ENCODE measurements at places on chromosomes 5 and 9.

- DNase-seq = no peak
These were observed 218.8 kb upstream of the WWC1 start for GRCh38 chr5:168072665-168073064.

DNA sequence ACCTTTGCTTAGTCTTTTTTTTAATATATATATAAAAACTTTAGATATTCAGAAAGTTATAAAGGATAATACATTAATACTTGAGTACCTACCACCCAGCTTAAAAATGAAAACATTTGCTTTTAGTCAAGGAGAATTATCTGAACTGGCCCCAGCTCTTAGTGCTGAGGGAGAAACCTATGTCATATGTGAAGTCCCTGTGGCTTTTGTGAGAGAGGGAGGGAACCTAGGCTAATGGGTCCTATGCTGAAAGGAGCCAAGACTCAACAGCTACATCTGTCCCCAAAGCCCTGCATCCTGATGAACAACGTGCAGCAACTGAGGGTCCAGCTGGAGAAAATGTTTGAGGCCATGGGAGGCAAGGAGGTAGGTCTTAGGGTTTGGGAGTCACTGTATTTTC lies 92.0 kb upstream of the RUSC2 start:
- no peak for DNase-seq

DNA sequence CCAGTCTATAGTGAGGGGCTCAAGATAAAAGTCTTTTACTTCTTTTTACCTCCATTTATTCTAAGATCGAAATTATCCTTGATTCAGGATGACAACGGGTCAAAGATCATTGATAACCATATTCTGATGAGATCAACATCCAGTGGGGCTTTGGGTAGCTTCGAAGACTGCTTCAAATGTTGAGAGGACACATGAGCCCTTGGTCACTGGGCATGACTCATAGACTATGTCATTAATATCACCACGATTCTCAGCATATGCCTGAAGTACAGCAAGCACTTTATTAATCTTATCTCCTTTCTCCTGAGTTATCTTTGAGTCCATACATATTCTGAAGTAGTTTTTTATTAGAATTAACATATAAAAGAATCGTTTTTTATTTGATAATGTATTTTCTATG lies 117.1 kb upstream of the DAB2 start:
- DNase-seq = no peak

GRCh38 chr5:146340260-146341081 lies 1.8 kb downstream of the POU4F3 start:
- DNase-seq = peak; percentile 54

GRCh38 chr9:137521405-137521985 lies 28.7 kb downstream of the PNPLA7 start:
- no peak for DNase-seq

- DNase-seq = no peak
These were observed 47.8 kb downstream of the ERGIC1 start for GRCh38 chr5:172881691-172882370.

GRCh38 chr5:150146862-150147601 lies 8.6 kb downstream of the PDGFRB start:
- DNase-seq = no peak

DNA sequence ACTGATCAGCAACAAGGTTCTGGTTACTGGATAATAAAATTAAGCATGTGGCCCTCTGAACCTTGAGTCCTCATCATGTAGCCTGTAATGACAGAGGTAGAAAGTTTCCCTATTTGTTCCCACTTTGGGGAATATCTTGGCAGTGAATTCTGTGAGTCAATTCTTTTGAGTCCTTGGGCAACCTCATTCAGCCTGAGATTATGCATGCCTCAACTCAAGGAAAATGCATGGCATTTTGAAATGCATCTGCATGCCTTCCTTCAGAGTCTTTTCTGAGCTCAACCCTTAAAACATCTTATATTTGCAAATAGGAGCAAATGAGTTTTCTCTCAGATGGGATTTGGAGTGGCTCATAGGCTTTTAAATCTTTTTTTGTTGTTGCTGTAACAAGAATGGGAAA lies 218.1 kb upstream of the CD180 start:
- DNase-seq = no peak

DNA sequence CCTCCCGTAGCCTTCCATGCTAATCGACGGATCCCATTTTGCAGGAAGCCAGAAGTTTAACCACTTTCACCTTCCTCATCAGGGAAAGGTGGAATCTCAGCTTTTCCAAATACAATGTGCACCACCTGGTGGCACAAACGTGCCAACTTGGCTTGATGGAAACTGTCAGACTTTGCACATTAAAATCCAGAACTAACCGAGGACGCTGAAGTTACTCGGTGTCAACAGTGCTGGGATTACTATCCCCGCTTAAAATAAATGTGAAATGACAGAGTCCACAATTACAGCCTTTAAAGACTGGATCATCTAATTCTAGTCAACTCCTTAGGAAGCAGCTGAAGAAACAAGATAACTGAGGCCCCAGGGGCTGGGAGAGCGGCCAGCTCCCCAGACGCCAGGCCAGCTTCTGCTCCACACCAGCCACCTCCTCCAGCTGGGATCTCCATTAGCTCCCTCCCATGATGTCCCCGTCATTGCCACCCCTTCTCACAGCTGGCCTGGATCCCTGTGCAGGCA lies 50.1 kb upstream of the RETREG1 start:
- no peak for DNase-seq

- DNase-seq = no peak
These were observed 70.6 kb downstream of the HMCN2 start for GRCh38 chr9:130336027-130336610.

DNA sequence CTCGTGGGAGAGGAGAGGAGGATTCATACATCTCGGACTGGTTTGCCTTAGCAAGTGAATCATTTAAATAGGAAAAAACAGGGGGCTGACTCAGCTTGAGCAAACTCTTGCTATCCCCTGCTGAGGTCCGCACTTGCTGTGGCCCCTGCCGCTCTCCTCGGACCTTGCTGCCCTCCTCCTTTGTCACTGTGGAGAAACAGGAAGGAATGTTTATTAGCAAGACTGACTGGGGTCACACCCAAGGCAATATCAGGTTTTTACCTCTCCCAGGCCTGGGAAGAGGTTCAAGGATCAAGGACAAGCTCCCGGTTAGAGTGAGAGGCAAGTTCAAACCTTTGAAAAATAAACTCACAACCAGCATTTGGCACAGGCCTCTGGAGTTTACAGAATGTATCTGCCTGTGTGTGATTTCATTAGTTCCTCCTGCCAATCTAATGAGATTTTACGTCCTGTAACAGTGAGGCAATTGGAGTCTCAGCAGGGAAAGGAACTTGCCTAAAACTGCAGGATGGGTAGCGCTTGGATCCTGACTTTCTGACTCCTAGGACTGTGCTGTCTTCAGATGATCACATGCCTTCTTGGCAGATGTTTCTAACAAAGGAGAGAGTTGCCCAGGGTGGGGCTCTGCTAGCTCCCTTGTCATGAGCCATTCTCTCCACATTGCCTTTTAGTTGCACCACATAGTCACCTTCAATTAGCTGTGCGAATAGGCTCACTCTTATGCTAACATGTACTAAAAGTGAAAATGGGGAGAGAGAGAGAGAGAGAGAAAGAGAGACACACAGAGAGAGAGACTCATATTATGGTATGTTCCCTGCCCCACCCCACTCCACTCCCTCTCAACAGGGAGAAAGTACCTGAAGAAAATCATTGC lies 108.6 kb upstream of the CDKN2B start:
- DNase-seq = no peak

DNA sequence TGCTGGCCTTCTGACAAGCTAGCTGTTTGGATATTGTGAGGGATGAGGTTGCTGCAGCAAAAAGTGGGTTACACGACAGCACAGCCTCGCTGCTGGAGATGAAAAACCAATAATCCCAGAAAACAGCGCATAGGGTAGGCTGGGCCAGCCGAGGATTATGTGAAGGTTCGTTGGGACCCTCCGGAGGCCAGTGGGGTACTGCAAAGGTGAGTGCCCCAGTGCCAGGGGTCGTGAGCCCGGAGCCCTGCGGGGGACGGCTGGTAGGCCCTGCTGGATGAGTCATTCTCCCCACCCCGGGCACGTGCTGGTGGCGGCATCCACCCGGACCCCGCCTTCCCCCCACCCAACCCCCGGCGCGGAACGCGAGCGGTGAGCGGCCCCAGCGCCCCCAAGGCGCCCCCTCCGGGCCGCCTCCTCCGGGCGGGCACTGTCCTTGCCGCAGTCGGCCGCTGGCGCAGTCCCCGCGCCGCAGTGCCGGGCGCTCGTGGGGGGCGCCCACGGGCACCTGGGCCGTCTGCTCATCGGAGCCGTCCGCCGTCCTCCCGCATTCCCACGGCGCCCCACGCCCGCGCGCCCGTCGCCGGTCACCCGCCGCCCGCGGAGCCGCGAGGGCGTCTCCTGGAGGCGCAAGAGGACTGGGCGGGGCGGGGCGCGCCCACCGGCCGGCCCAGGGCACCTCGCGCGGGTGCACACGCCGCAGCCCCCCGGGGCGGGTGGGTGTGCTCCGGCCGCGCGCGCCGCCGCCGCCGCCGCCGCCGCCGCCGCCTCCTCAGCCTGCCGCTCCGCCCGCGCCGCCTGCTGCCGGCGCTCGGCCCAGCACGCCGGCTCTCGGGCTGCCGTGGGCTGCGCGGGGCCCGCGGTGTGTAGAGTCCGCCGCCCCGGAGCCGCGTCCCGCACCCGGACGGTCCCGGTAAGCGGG lies at the start of gene PHF24:
PHF24 (plus strand) TSS at position 794 of the 919 bp plus-strand sequence. CDS start 13,014 bp downstream, outside the sequence.
- DNase-seq = no peak

DNA sequence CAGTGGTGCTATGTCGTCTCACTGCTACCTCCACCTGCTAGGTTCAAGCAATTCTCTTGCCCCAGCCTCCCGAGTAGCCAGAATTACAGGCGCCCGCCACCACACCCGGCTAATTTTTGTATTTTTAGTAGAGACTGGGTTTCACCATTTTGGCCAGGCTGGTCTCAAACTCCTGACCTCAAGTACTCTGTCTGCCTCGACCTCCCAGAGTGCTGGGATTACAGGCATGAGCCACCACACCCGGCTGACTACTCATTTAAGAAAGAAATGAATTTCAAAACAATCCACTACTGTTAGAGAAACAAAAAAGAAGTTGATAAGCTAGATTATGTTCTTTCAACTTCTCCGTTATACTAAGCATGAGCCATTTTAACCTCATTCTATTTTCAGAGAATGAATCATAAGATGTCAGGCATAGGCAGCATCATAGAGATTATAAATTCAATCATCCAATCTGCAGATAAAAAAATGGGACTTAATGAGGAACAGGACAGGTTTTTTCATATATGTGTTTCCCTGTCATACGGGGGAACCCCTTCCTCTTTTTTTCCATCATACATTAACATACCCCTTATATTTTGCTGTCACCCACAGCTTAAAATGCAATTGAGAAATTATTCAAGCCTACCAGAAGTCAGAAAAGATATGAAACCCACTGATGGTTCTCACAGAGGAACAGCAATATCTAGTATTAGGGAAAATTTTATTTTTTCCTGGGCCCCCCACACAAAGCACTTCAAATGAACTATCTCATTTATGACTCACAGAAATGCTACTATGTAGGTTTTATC lies 26.5 kb upstream of the ADRB2 start:
- DNase-seq = no peak

DNA sequence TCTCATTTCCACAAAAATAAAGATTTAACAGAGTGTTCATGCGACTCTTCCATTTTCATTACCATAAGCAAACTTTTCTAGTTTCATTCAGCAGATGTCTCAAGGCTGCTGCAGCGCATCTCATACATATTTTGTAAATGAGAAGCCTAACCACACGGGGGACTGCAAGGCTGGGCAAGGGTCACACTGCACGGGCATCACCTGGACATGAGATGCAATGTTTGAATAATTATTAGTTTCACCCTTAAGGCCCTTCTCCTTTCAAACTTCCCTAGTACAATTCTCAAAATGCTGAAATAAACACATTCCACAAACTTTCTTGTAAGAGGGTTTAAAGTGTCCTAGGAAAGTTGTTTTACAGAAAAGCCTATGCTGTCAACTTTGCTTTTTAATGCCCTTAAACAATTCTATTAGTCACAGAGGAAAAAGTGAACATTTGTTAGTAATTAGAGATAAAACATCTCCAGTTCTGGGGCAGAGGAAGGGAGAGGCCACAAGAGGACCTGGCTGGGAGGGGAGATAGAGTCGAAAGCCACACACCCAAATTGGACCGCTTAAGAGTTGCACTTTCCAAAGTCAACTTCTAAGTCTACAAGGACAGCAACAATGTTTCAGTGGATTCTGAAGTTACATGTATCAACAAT lies 1.3 kb downstream of the DENND1A start:
- DNase-seq = no peak

- DNase-seq = no peak
These were observed 127.8 kb upstream of the FBN2 start for GRCh38 chr5:128665747-128666355.

DNA sequence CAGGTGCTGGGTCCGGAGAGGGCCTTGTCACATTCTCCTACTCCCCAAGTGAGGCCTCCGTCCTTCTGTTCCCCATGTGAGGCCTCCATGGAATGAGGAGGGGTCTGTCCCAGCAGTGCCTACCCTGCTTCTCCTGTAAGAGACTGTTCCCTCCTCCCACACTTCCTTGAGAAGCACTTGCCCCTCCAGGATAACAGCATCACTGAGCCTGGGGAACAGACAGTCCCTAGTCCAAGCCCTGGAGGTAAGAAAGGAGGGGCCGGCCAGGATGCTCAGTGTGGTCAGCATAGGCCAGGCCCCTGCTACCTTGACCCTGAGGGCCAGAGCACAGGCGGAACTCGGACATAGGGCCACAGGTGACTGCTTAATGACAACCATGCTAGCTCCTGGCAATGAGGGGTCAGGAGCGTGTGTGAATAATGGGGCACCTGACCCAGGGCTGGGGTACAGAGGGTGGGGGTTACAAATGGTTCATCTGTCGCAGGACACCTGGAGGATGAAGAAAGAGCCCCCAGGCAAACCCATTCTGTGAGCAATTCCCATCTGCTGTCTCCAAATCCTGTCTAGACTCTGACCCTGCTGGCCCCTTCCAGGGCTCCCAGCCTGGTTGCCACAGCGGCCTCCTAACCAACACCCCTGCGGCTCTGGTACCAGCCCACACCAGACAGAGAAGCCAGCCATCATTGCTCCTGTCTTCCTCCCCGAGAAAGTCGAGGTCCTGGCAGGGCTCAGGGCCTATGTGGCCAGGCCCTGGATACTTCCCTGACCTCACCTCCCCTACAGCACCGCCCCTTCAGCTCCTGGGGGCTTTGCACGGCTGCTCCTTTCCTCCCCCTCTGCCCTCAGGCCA lies 20.3 kb downstream of the RALGDS start:
- no peak for DNase-seq

DNA sequence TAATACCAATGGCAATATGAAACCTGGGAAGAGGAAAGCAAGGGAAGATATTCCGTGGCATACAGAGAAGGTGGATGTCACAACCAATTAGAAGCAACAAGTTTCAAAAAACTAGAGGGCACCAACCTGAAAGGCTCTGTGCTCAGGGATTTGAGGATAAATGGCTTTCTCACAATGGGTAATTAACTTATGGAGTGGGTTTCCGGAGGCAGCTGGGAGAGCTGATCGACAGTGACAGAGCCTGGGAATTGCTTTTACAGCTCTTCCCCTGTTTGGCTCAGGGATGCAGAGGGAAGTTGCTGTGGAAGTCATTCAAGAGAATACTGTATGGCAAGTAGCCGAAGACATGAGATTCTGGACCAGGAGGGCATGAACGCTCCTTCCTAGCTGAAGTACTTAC lies 237.0 kb downstream of the KIF4B start:
- DNase-seq = no peak

GRCh38 chr9:119257592-119257991 lies 111.6 kb downstream of the BRINP1 start:
- no peak for DNase-seq

- DNase-seq = no peak
These were observed 229.0 kb upstream of the PANK3 start for GRCh38 chr5:168808051-168808616.

- DNase-seq = no peak
These were observed 249.8 kb upstream of the ZNF608 start for GRCh38 chr5:124996023-124996763.
